ENCODE measurements at places on chromosomes 2 and 18.

- no peak for DNase-seq
Observed at GRCh38 chr2:83782122-83782521, 677.0 kb downstream of the SUCLG1 start.

DNA sequence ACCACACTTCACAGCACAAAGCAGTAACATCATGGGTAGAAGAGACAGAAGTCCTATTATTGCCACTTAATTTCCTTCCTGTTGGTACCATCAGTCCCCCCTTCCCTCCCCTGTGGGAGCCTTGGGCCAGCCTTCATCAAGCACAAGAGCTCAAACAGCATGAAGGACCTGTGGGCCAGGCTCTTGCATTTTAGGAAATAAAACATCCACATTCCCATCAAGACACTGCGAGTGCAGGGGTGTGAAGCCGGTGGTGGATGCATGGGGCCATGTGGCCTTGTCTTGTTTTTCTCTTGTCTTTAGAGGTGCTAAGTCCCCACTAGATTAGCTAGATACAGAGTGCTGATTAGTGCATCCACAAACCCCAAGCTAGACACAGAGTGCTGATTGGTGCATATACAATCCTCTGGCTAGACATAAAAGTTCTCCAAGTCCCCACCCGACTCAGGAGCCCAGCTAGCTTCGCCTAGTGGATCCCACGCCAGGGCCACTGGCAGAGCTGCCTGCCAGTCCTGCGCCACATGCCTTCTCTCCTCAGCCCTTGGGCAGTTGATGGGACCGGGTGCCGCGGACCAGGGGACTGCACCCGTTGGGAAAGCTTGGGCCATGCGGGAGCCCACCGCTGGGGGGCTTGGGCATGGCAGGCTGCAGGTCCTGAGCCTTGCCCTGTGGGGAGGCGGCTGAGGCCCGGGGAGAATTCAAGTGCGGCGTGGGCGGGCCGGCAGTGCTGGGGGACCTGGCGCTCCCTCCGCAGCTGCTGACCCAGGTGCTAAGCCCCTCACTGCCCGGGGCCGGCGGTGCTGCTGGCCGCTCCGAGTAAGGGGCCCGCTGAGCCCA lies 14.7 kb upstream of the PXDN start:
- no peak for DNase-seq

DNA sequence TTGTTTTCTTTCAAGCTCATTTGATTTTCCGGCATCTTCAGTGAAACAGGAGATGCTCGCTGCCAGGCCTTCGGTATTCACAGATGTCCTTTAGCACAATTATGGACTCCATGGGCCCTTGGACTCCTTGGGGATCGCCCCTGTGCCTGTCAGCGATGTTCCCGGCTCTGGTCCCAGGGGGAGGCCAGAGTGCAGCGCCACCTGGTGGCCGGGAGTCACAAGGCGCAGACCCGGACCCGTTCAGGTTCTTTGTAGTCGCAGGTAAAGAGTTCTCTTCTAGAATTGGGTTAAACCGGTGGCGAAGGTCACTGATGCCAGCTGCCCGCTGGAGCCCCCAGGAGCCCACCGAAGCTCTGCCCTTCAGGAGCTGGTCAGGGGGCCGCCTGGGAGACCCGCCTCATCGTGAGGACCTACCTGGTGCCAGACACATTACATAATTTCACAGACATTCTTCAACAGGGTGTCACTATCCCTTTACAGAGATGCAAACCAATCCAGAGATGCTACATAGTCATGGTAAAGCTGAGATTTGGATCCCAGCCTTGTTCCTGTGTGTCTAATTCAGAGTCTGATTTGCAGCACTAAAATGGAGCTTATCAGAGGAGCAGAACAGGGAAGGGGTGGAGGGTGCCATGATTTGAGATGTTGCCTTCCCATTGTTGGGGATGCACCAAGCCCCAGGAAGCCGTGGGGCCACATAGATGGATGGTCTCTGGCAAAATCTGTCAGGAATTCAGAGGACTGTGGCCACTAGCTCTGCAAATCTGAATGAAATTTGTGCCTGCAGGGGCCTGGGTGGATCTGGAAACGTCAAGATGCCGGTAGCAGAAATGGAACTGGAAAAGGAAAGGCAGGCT lies 6.0 kb upstream of the INPP5D start:
- peak; percentile 58 for DNase-seq

GRCh38 chr18:57122936-57123510 lies 23.9 kb upstream of the BOD1L2 start:
- no peak for DNase-seq

DNA sequence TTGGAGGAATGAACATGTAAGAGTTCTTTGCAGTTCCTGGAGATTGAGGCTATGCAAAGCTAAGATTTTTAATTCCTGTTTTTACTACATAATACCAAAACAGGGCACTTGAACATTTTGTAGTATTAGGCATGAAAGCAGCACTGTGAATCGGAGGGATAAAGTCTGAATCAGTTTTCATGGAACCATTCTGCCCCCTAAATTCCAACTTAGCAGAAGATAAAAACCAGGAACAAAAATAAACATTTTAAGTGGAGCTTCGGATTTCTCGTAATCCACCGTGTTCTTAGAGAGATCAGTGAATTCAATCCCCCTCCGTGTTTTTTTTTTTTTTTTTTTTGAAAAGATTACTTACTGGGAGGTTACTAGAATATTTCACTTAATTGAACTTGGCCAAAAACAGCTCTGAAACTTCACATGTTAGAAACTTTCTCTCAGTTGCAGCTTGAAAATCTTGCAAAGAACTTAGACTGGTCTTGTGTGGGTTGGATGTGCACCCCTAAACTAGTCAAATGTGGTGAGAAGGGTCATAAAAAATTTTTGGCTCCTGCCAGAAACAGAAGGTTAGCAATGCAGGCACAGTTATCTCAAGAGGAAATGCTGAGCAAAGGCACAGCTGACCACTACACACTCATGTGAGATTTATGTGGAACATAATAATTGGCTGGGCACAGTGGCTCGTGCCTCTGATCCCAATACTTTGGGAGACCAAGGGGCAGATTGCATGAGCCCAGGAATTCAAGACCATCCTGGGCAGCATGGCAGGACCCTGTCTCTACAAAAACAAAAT lies 145.4 kb upstream of the RNF152 start:
- no peak for DNase-seq

GRCh38 chr2:159262226-159262625 lies 24.3 kb downstream of the WDSUB1 start:
- DNase-seq, result no peak

DNA sequence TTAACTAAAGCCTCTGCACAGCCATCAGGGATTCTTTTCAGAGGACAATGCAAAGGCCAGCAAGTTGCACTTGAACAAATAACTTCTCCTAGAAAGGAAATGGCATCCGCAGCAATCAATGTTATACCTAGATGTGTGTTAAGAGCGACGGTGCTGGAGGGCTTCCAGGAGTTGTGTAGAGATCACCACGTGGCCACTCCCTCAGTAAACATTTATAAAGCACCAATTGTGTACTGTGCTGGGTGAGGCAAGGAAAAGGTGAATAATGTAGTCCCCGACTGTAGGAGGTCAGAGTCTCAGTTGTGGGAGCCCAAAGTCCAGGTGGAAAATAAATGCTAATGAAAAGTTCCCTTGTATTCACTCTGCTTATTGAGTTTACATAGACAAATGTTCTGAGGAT lies 135.0 kb downstream of the ALK start:
- DNase-seq, result peak; percentile 9

- DNase-seq, result no peak
Observed at GRCh38 chr18:60406721-60407120, 34.1 kb upstream of the MC4R start.

DNA sequence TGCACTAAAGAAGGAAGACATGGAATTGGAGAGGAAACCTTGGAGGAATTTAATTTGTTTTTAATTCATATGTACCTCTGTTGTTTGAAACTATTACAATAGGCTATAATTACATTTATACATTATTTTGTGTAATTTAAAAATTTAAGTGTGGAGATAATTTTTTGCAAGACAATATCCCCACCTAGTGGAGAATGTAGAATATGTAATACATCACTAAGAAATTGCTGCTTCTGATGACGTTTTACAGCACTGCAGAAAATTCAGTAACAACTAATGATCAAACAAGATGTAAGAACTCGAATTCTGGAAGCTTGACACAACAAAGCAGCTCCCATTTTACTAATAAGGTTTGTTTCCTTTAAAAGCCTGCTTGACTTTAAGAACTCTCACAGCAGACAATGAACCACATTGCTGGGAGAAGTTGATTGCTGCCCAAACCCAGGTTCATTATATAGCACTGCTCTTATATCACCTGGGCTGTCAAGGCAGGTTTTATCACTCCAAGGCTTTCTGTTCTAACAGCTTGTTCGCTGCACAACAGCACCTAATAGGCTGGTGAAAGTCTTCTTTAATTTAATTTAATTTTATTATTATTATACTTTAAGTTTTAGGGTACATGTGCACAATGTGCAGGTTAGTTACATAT lies 53.4 kb downstream of the THADA start:
- DNase-seq, result peak; percentile 35

- no peak for DNase-seq
Observed at GRCh38 chr2:102367331-102367971, 11.9 kb downstream of the IL18R1 start.

GRCh38 chr2:38201784-38202183 lies 125.8 kb upstream of the CYP1B1 start:
- no peak for DNase-seq

- DNase-seq, result no peak
Observed at GRCh38 chr2:160674146-160674750, 180.6 kb upstream of the RBMS1 start.

- peak; percentile 78 for DNase-seq
Observed at GRCh38 chr2:31397094-31397493, 17.4 kb downstream of the XDH start.

DNA sequence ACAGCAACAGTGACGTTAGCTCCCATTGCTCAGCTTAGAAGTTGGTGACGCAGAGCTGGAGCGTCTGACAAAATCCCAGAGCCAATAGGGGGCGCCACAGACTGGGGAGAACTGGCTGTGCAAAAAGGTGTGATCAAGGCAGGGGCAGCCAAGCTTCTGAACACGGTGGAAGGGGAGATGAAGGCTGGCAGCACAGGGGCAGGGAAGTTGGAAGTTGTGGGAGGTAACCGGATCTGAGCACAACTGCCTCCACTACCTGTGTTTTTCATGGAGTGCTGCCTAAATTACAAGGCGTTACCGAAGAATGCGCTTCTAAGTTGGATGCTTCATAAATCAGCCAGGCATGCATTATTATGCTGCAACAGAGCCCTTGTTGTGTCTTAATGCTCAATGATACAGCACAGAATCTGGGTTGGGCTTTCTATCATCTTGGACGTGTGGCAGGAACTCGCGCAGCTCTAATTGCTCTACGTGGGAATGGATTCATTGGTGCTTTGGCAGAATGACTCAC lies 370.0 kb downstream of the SLC4A3 start:
- DNase-seq, result peak; percentile 21

DNA sequence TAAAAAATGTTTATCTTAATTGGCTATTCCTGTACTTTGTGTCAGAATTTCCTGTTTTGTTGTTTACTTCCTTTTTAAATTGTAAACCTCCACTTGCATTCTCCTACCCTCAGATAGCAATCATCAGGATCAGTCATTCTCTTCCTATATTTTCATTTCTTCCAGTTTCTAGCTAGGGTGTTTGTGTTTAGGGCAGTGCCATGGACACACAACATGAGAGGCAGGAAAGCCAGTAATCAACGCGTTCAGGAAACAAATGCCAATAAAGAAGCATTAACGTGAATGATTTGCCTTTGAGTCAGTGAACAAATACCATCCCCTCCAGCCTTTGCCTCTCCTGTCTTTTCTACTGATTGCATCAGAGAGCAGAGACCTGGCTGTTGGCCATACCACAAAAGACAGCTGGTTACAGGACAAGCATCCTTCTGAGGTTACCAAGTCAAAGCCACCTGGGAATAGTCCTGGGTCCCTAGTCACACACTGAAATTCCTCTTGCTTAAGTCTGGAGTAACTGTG lies 56.7 kb upstream of the FHL2 start:
- DNase-seq, result peak; percentile 37

GRCh38 chr2:28390746-28391563 lies 1.7 kb upstream of the FOSL2 start:
- DNase-seq, result no peak

DNA sequence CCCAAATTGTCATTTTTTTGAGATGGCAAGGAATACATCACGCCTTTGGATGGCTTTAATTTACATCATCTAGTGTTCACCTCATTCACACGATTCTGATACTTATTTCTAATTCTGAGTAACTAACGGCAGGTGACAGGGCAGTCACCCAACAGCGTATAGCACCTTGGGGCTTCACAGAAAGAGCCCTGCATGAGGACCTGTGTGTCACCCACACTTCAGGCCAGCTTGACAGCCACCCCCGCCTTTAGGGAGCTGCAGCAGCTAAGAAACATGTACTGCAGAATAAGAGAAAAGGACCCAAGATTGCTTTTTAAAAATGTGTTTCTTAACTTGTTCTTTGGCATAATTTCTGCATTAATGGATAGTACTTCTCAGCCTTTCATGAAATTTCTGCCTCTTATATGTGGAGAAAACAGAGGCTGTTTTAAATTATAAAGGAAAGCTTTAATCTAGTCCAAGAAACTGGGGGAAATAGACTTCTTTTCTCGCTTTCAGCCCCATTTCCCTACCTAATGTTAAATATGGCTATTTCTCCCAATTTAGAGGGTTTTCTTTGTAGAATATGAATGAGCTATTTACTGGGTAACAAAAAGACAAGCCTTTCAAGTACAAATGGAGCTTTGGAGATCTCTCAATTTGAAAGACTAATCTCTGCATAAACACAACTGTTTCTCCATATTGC lies 245.1 kb downstream of the LDLRAD4 start:
- no peak for DNase-seq

- DNase-seq, result no peak
Observed at GRCh38 chr2:16335604-16335930, 330.1 kb downstream of the CYRIA start.

- DNase-seq, result peak; percentile 81
Observed at GRCh38 chr2:38076152-38076709, 280 bp upstream of the CYP1B1 start.

DNA sequence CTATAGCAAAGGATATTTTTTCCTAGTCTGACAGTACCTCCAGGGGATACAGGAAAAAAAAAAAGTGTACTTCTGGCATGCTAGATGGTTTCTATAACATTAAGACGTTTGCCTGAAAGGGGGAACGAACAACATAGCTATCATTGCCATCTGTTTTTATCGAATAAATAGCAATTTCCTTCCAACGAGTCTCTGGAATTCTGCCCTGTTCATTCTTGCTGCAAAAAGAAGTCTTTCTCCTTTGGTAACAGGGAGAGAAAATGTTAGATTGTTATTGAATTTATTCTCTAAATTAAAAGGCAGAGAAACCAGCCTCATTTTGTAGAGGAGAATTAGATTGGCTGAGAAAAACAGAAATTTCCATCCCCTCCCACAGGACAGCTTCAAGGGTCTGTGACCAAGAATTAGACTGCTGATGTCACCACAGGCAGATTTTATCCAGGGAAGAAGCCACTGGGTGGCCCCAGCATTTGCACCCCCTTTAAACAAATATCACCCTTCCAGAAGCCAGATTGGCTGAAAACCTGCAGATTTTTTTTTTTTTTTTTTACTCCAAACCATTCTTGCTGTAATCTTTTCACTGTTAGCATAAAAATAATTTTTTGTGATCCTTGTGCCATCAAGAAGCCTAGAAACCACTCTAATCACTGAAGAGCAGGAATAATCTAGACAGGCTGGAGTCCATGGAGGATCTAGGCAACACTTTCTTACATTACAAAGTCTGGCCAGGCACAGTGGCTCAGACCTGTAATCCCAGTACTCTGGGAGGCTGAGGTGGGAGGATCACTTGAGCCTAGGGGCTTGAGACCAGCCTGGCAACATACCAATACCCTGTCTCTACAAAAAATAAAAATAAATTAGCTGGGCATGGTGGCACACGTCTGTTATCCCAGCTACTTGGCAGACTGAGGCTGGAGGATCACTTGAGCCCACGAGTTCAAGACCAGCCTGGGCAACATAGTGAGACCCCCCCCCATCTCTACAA lies 12.0 kb downstream of the WDFY1 start:
- no peak for DNase-seq

- no peak for DNase-seq
Observed at GRCh38 chr18:32764611-32765244, 8.1 kb downstream of the KLHL14 start.
